Glutamatergic neuron (in vitro differentiated cells): ENCODE measurements at places on chromosomes 7 and 10.

GRCh38 chr10:72906446-72906845, 12.9 kb downstream of the OIT3 start:
- no peak for DNase-seq

DNA sequence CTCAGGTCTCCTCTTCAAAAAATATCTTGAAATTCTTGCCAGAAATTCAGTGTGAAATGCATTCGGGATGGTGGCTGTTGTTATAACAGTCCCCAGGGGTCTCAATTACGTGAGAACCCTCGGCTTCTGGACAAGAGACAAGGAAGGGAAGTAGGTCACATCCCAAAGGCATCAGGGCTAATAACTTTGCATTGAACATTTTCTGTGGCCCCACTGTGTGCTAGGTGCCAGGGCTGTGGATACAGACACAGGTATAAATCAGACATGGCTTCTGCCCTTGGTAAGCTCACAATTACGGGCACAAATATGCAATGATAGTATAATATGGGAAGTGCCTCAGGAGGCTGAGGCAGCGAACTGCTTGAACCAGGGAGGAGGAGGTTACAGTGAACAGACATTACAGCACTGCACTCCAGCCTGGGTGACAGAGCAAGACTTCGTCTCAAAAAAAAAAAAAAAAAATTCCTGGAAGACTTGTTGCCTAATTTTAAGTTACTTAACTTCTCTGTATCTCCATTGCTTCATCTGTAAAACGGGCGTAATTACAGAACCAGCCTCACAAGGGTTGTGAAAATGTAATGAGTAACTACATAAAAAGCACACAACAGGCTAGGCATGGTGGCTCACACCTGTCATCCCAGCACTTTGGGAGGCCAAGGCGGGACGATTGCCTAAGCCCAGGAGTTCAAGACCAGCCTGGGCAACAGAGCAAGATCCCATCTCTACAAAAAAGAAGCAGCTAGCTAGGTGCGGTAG, 2.5 kb upstream of the RHBDD2 start:
- DNase-seq = no peak

DNA sequence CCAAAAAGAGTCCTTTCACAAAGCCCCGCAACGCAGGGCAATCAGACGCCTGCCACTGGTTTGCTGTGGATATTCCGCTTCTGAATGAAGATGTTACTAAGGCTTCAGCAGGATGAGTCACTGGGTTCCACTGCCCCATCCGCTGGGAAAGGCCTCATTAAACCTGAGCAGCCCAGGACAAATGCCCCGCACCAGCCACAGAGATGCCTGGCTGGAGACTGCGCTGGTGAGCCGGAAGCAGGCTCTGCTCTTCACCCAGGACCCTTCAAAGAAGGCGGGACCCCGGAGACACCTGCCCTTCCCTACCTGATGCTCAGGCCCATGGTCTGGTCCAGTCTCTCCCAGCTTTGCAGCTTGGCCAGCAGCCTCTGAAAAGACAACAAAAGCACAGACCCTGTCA, 19.8 kb downstream of the MAD1L1 start:
- DNase-seq = no peak

- no peak for DNase-seq
These were observed 64.2 kb downstream of the ARMC3 start for GRCh38 chr10:22992075-22992474.

GRCh38 chr7:142629588-142630260, 119.5 kb upstream of the PRSS1 start:
- no peak for DNase-seq

GRCh38 chr7:130473289-130473688, 18.6 kb upstream of the MEST start:
- no peak for DNase-seq

DNA sequence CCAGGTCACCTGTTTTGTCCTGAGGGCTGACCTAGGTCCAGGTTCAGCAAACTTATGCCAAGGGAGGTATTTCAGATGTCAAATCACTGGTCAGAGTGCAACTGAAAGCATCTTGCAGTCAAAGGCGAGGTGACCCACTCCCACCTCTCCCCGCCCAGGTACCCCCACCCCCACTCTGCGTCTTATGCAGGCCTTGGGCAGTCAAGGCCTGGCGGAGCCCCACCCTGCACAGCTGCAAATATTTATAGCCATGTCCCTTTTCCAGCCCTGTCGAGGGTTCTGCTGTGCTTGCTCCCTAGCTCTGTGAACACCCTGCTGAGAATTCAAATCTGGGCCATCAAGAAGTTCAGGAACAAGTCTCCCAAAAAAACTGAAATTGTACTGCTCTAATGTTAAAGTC, 40.6 kb upstream of the BMPR1A start:
- DNase-seq = no peak

DNA sequence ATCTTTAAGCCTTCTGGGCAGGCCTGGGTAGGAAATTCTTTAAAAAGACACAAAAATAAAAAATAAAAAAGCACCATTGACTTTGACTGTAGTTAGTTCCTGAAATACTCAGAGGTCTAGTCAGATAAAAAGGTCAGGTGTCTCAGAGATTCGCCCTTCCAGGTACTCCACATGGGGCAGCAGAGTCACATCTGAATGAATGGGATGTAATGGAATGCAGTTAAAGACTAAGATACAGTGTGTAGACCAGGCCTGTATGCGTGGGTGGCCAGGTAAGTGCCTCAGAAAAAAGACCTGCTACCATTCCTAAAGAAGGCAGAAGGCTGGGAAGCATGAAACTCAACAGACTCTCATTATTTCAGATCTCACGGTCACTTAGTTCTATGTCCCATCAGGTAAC, 68.6 kb upstream of the SEM1 start:
- no peak for DNase-seq

- no peak for DNase-seq
These were observed 779.3 kb downstream of the INHBA start for GRCh38 chr7:40923626-40924025.

DNA sequence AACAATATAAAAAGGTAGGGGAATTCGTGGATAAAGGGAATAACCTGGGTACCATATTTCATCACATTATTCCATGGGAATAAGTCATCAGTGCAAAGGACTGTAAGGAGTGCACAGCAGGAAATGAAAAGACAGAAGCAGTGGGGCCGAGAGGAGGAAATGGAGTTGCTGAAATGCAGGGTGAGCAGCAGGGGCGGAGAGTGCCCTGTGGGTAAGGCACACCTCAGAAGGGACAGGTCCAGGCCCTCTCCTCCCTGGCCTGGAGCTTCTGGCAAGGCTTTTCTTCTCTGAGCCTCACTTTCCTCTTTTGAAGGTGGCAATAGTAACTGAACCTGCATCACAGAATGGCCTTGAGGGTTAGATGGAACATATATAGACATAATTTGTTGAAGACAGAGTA, 26.2 kb downstream of the IKZF1 start:
- no peak for DNase-seq

DNA sequence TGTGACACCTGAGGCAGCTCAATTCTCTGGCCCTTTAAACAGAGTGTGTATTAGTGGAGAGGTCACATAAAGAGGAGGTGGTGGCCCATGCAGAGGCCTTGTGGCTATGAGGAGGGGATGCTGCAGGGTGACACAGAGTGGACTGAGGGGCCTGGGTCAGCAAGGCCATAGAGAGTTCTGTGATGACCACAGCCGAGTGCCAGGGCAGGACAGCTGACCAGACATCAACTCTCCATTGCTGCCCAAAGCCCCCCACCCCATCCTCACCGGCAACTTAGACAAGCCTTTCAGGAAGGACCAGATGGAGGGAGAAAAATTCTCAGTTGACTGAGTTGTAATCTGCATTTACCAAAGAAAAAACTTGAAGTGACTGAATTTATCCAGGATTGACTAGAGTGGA, 378.1 kb downstream of the RPS24 start:
- DNase-seq = no peak

GRCh38 chr7:123770378-123770777, 21.6 kb upstream of the WASL start:
- DNase-seq = no peak

- DNase-seq = no peak
These were observed 35.5 kb upstream of the ZNF32 start for GRCh38 chr10:43684292-43684559.

DNA sequence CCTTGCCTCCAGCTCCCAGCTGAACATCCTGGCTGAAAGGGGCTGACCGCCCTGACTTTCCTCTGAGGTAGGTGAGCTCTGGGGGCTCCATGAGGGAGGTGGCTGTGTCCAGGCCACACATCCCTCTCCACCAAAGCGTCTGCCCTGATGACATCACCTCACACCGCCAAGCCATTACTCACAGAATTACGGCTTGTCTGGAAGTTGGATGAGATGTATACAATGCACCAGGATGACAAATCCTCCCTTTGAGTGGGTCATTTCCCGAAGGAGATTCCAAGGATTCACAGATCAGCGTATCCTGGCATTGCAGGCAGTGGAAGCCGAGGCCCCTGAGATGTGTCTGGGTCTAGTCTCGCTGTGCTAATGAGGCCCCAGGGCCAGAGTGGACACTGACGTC, 15.1 kb upstream of the RET start:
- no peak for DNase-seq

GRCh38 chr7:134662166-134662870, 15.7 kb downstream of the BPGM start:
- no peak for DNase-seq

DNA sequence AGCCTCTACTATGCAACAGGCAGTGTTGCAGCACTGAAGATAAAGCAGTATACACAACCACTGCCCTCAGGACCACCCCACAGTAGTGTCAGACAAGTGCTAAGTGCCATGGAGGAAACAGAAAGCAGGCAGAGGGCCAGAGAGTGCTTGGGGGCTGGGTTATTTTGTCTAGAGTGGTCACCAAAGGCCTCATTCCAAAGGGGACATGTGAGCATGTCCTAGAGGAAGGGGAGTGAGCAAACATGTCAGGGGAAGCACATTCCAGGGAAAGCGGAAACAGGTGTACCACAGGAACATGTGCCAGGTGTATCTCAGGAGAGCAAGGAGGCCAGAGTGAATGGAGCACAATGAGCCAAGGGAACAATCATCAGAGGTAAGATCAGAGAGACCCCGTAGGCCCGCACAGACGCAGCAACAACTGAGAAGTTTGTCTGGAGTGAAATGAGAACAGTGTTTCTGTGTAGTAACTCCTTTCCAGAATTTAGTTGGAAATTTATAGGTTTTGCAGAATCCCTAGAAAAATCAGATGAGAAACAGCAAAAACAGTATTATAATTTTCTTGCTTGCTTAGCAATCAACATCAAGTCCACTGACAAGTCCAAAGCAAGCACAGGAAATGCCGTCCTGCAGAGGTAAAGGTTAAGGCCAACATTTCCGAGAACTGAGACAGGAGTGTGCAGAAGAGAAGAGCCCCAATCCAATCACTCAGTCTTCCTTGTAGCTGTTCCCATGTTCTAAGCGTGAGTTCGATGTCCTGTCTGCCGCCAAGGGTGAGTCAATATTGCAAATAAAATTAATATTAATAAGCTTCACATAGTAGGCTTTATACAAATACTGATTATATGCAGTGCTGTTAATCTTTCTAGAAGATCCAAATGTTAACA, 67.3 kb downstream of the SGMS1 start:
- no peak for DNase-seq

DNA sequence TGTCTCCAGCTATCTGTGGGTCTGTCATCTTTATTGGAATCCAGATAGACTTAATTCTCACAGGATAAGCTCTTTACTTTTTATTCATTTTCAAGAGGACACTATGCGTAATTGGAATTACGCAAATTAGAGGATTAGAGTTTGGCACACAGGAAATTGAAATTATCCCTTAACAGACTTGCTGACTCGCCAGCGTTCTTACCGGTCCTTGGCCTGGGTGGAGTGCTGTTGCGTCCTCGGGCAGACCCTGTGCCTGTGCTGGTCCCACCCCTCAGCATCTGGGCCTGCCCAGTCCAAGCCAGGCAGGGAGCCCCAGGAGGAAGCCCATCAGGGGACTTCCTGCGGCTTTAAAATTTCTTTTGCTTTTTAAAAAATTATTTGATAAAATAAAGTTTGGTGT, 101.8 kb downstream of the MKI67 start:
- DNase-seq = no peak

GRCh38 chr10:34104829-34105572, 710.1 kb downstream of the PARD3 start:
- DNase-seq = no peak

GRCh38 chr7:155457544-155458110, 302 bp upstream of the EN2 start:
- peak; percentile 41 for DNase-seq

DNA sequence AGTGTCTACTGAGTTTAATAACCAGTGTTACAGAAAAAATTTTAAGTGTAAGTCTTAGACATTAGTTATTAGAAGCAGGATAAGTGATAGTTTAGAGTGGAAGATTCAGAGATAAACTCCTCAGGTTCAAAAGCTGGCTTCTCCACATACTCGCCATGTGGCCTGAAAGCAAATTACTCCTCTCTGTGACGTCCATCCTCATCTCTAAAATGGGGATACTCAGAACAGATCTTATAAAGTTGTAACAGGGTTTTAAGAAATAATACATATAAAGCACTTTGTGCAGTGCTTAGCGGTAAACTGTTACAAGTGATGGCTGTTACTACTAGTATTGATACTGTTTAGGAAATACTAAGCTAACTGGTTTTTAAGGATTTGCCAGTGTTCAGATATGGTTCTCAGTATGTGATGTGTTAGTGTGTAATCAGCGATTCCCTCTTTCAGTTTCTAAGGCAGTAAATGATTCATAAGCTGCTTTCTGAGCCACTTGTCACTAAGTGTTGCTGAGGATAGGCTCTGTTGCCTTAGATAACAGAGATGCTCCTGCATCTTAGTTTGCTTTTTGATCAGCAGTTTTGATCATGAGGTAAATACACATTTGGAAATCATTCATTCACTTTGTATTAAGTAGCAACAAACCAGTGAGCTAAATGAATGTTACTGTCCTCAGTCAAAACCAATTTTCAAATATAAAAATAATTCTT, 58.7 kb downstream of the CYP51A1 start:
- no peak for DNase-seq

DNA sequence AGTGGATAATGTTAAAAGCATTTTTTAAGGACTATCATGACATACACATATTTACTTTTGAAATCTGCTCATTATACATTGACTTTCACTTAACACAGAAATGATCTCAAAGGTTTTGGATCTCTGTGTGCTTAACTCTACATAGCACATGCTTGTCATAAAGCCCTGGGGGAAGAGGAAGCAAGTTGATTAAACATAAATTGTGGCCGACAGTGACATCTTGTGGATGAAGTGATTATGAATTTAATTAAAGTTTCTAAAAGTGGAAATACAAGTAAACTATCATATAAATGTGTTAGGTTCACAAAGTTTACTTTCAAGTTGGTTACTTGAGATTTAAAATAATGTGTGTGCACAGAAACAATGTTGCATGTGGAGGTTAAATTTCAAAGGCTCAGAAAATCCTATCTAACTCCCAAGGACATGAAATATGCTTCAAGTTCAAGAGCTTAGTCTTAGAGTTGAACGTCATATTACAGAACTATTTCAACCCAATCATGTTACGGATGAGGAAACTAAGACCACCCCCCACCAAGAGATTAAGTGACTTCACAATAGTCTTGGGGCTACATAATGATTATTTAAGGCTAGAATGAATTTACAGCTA, 1247.8 kb downstream of the GATA3 start:
- DNase-seq = no peak
